ENCODE measurements at places on chromosomes 2 and 18.

DNA sequence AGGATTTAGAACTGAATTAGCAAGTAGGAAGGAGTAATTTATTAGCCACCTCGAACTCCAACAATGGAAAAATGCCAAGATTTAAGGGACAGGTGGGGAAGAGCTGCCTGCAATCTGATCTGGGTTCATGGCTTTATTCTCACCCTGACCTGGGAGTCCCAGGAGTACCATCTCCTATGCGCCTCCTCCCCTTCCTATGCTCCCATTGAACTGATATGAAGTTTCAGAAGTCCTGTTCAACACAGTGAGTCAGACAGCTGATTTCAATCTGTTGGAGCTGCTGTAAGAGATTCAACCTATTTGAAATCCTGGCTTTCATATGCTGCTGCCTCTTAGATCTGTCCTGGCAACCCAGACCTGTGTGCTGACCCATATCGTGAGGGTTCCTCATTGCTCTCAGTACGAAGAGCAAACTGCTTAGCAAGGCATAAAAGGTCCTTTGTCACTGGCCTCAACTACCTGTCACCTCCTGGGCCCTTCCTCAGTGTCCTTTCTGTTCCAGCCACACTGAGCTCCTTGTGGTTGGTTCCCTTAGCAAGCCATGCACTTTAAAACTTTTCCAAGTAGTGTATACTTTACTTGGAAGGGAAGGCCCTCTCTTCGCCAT lies 15.9 kb upstream of the CD28 start:
- DNase-seq = no peak

GRCh38 chr2:72738096-72738495 lies 87.7 kb downstream of the EXOC6B start:
- DNase-seq = no peak

- DNase-seq = no peak
Observed at GRCh38 chr2:161788175-161788574, 164.0 kb downstream of the SLC4A10 start.

GRCh38 chr18:12056034-12056883 lies 37.4 kb upstream of the ANKRD62 start:
- no peak for DNase-seq

- DNase-seq = no peak
Observed at GRCh38 chr2:70041663-70042062, 45.6 kb upstream of the PCBP1 start.

- no peak for DNase-seq
Observed at GRCh38 chr2:236180831-236181453, 12.8 kb upstream of the GBX2 start.

GRCh38 chr2:240750409-240750808 lies 58.7 kb downstream of the AQP12A start:
- DNase-seq = no peak

GRCh38 chr2:158128168-158128973 lies 26.7 kb downstream of the UPP2 start:
- no peak for DNase-seq

DNA sequence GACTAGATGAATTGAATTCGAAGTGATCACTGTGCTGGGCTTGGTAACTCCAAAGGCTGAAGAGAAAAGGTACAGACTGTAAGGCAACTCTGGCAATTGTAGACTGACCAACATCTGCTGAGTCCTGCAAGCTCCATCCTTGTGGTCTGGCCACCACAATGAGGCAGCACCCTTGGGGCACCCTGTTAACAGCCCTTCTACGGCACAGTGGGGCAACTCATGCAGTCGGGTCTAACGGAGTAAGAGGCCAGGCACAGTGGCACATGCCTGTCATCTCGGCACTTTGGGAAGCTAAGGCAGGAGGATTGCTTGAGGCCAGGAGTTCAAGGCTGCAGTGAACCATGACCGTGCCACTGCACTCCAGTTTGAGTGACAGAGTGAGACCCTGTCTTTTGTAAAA lies 126.8 kb downstream of the ZAP70 start:
- DNase-seq = no peak

DNA sequence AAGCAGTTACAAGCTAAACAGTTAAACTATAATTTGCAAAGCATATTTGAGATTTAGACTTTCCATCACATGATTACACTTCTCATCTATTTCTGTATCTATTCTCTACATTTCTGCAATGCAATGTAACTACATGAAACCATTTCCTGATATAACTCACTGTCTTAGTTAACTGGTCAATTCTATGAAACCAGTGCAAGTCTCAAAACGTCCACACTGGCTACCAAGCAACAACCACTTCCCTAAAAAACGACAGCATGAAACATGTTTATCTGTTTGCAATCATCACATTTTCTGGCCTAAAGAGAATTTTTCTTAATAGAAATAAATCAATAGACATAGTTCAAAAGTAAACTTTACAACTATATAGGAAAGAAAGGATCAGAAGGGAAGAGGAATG lies 17.4 kb downstream of the FECH start:
- no peak for DNase-seq

GRCh38 chr2:18325118-18325517 lies 235.3 kb downstream of the RDH14 start:
- no peak for DNase-seq

DNA sequence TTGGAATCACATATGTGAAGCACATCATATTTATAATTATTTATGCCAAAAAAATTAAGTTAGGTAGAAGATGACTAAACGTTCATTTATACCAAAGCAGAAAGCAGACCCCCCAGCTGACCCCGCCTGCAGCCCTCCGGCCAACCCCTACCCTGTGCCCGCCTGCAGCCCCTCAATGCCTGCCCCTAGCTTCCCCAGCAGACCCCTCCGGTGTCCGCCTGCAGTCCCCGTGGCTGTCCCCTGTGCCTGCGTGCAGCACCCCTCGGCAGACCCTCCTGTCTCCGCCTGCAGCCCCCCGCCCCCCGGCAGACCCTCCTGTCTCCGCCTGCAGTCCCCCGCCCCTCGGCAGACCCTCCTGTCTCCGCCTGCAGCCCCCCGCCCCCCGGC lies 136.2 kb downstream of the NFATC1 start:
- DNase-seq = no peak

- DNase-seq = no peak
Observed at GRCh38 chr18:74479486-74480148, 16.5 kb upstream of the CNDP2 start.

DNA sequence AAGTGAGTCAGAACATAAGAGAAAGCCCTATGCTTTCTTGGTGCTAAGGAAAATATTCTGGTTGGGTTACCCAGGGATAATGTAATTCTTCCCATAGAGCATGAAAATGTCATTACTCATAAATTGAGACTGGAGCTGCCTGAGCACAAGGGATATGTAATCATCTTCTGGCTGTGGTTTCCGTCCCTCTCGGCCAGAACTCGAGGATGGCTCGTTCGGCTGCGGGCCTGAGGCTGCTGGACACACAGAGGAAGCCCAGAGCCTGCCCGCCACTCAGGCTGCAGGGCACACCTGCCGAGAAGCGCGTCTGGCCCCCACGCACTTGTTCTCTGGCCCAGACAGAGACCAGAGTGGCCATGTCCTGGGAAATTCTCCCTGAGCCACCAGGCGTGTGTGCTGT lies 104.9 kb downstream of the ASAP2 start:
- peak; percentile 69 for DNase-seq

GRCh38 chr18:56913941-56914340 lies 232.9 kb upstream of the BOD1L2 start:
- no peak for DNase-seq

DNA sequence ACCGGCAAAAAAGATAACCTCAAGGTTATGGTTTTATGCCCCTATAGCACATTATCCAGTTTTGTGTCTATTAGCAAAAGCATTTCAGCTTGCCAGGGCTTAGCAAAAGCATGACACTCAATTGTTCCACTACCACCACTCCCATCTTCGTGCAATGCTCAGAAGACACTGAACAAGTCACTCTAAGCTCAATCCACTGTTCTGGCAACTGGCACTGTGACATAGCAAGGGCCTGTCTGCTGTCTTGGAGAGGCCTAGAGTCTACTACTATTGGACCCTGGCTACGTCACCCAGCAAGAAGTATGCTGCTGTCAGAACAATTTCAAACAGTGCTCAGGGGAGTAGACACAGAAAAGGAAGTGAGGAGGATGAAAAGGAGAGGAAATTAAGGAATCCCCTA lies 103.5 kb upstream of the PPP1CB start:
- DNase-seq = no peak

DNA sequence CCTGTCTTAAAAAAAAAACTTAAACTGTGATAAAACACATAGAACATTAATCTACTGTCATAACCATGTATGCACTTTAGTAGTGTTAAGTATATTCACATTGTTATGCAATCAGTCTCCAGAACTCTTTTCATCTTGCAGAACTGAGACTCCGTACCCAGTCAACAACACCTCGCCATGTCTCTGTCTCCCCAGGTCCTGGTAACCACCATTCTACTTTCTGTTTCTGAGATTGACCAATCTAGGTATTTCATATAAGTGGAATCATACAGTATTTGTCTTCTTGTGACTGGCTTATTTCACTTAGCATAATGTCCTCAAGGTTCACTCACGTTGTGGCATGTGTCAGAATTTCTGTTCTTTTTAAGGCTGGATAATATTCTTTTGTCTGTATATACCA lies 290.8 kb upstream of the CXCR4 start:
- no peak for DNase-seq

DNA sequence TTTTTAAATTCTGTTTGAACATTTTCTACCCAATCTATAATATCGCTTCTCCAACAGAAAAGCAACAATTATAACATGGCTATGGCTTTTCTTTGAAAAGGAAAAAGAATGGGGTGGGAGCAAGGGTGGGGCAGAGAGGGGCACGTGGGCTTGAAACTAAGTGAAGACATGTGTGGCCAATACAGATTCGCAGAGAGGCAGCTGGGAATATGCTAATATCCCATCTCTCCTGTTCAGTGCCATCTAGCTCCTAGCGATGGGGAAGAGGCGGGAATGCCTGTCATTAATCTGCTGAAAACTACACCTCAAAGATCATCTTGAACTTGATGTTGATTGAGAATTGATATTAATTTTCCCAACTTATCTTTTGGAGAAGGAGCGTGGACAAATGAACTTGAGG lies 65.5 kb upstream of the ITGA6 start:
- no peak for DNase-seq

- DNase-seq = no peak
Observed at GRCh38 chr2:64910972-64911433, 78.2 kb upstream of the SLC1A4 start.

- no peak for DNase-seq
Observed at GRCh38 chr2:74551942-74552913, 1.5 kb downstream of the LOXL3 start.

DNA sequence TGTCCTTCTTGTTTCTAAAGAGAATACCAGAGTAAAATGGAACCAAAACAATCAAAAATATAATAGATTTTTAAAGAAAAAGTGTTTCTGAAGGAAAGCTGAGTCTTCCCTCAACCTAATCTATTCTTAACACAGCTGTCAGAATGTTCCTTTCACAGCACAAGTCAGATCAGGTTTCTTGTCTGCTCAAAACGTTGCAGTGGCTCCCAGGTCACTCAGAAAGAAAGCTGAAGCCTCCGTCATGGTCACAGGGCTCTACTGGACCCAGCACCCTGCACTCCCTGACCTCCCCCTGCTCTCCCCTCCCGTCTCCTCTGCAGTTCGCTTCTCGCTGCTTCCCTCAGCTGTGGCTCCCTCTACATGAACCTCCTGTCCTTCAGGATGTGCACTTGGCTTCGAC lies 90.7 kb upstream of the PTPRM start:
- DNase-seq = no peak

DNA sequence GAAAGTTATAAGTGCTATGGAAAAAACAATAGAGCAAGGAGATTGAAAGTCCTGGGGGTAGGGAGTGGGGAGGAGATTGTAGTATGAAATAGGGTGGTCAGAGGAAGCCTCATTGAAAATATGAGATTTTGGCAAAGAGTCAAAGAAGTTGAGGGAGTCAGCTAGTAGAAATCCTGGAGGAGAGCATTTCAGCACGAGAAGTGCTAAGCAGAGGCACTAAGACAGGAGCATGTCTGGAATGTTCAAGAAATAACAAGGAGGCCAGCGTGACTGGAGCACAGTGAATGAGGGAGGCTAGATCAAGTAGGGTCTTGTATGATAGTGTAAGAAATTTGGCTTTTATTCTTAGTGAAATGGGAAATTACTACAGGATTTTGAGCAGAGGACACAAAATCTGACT lies 2.1 kb upstream of the TSPYL6 start:
- DNase-seq = peak; percentile 23

GRCh38 chr18:44701227-44701626 lies 20.5 kb downstream of the SETBP1 start:
- DNase-seq = no peak

- DNase-seq = no peak
Observed at GRCh38 chr2:214853906-214854305, 44.4 kb upstream of the BARD1 start.

GRCh38 chr2:183255411-183255810 lies 131.2 kb downstream of the NUP35 start:
- no peak for DNase-seq

- no peak for DNase-seq
Observed at GRCh38 chr2:10245021-10245420, 57.7 kb upstream of the HPCAL1 start.

GRCh38 chr2:193966590-193966989 lies 1690.4 kb upstream of the SLC39A10 start:
- DNase-seq = peak; percentile 82

DNA sequence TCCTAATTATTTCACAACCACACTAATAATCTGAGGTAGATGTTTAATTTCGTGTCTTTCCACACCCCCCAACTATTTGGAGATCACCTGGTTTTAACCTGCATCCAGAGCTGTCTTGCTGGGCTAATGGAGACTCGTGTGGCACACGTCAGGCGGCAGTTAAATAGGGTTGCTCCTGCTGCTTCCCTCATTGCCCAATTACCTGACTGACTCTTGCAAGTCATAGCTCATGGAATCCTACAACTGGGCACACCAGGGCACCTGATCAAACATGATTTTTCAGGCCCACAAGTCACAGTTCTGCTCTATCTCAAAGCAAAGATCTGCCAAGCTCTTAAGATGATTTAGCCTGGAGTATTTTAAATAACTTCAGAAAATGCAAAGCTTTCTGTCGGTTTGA lies 1430.4 kb upstream of the ACVR2A start:
- DNase-seq = no peak

DNA sequence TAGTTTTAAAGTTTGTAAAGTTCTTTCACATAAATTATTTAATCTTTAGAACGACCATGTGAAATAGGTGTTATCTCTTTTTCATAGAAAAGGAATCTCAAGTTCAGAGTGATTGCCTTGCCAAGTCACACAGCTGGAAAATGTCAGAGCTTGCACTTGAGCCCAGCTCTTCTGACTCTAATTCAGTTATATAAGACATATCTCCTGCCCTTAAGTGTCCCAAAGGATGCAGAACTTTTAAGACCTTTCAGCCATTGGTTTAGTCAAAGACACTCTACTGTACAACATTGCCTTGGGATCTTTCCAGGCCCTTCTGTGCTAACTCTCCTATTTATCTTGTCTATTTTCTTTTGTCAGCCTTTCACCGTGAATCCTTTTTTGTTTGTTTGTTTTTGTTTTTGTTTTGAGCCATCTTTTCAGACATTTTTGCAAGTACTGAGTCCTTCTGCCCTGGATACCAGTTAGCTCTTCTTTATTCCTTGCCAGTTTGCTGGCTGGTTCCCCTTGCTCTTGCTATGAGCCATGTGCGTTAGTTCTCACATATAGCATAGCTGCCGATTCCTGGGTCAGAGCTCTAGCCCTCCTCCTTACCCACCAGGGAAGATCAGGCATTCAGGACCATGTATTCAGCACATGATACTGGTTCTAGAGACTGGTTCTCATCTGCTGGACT lies 160.0 kb upstream of the MYO3B start:
- no peak for DNase-seq
